ENCODE measurements at places on chromosomes 16 and 17. TPM values are rescaled to one million over a fixed set of nuclear protein-coding genes. Genes with fewer than 3 reads are reported as not detected.

GRCh38 chr17:19717411-19717908, 1.1 kb upstream of the SLC47A2 start:
- DNase-seq = no peak

DNA sequence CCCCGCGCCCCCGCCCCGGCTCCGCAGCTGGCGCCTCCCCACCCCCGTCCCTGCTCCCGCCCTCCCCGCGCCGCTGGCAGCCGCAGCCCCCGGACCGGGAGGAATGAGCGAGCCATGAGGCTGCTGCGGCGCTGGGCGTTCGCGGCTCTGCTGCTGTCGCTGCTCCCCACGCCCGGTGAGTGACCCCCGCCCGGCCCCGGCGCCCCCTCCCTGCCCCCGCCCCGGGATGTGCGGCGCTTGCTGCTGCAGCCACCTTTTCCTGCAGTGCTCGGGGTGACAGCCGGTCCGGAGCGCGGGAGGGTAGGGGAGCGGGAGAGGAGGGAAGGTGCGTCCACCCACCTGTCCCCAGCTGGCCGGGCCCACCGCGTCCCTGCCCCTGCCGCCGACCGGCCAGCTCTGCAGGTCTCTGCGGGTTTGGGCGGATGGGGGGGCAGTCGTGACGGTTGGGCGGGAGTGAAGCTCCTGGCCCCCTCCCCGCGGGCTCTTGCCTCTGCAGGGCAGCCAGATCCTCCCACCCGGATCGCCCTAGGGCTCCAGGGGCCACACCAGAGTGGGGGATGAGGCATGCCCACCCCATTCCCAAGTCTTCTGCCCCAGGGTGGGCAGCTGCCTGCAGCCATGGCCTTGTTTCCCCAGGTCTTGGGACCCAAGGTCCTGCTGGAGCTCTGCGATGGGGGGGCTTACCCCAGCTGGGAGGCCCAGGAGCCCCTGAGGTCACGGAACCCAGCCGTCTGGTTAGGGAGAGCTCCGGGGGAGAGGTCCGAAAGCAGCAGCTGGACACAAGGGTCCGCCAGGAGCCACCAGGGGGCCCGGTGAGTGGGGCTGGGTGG, 513 bp downstream of the ADAM11 start:
- no peak for DNase-seq

DNA sequence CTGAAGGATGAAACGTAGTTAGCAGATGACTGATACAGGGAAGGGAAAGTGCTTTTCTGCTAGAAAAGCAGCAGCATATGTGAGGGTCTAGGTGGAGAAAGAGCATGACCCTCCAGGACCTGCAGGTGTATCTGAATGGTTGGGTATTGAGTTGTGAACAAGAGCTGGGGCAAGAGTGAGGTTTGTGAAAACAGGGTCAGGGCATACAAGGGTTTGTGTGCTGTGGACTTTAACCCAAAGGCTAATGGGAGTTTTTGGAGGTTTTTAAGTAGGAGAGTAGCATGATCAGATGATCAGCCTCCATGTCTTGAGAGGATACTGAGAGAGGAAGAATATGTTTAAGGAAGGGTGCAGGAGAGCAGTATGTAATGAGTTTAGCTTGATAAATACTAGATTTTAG, 6.1 kb upstream of the CMTM1 start:
- no peak for DNase-seq

GRCh38 chr16:86527366-86527765, 17.0 kb downstream of the FOXF1 start:
- DNase-seq = no peak

DNA sequence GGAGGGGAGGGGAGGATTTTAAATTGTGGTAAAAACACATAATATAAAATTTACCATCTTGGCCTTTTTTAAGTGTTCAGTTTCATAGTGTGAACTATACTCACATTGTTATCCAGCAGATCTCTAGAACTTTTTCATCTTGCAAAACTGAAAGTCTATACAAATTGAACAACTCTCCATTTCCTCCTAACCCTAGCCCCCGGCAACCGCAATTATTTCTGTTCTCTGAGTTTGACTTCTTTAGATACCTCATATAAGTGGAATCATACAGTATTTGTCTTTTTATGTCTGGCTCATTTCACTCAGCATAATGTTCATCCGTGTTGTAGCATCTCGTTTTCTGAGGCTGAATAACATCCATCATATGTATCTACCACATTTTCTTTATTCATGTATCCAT, 30.0 kb upstream of the MRTFB start:
- no peak for DNase-seq

GRCh38 chr16:55499951-55500529, 8.8 kb upstream of the LPCAT2 start:
- DNase-seq = peak; percentile 72

DNA sequence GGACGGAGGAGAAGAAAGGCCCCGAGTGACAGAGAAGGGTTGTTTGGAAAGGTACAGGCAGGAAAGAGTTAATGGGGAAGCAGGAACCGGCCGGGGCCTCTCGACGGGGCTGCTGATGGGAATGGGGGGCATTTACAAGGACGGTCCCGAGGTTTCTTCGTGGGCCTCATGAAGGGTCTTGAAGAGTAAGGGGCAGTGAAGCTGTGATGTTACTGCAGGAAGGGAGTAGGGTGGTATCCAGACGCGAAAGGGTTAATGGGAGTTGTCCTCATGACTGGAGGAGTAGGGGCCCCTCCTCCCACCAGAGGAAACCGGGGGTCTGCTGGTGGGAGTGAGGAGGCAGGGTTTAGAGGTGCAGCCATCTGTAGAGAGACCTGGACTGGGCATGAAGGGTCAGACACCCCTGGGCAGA, 481 bp downstream of the PDK2 start:
- no peak for DNase-seq

- DNase-seq = peak; percentile 94
Observed at GRCh38 chr17:43832976-43833829, at the start of gene MPP3. TSS of gene MPP3 (minus strand) at chr17:43833146. CDS start at chr17:43831906, 1,240 bp downstream.

GRCh38 chr17:55683550-55684315, 38.9 kb downstream of the TMEM100 start:
- DNase-seq = no peak

- no peak for DNase-seq
Observed at GRCh38 chr16:31006086-31006385, 4.4 kb downstream of the STX1B start.

DNA sequence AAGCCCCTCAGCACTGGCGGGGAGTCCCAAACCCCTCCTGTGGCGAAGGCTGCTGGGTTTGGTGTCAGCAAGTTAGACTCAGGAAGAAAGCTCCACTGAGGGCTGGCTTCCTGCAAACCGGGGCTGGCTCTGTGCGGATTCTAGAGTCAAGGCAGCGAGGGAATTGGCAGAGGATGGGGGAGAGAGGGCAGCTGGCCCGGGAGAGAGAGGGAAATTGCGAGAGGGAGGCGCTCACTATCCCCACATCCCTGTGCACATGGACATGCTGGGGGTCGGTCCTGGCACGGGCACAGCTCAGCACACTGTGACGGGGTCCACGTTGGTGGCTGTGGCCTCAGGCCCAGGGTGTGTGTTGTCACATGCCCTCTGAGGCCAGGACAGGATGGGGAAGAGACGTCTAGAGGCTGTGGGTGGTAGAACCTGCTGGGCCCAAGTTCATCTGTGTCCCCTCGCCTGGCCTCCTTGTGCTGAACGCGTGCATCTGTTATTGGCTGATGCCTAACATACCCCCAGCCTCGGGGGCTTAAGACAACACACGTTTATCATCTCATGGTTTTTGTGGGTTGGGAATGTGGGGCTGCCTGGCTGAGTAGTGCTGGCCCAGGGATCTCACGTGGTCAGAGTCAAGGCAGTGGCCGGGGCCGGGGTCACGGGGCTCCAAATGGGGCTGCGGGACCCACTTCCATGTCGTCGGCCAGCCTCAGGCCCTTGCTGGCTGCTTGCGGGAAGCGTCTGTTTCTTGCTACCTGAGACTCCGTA, 16.7 kb upstream of the JPH3 start:
- no peak for DNase-seq

DNA sequence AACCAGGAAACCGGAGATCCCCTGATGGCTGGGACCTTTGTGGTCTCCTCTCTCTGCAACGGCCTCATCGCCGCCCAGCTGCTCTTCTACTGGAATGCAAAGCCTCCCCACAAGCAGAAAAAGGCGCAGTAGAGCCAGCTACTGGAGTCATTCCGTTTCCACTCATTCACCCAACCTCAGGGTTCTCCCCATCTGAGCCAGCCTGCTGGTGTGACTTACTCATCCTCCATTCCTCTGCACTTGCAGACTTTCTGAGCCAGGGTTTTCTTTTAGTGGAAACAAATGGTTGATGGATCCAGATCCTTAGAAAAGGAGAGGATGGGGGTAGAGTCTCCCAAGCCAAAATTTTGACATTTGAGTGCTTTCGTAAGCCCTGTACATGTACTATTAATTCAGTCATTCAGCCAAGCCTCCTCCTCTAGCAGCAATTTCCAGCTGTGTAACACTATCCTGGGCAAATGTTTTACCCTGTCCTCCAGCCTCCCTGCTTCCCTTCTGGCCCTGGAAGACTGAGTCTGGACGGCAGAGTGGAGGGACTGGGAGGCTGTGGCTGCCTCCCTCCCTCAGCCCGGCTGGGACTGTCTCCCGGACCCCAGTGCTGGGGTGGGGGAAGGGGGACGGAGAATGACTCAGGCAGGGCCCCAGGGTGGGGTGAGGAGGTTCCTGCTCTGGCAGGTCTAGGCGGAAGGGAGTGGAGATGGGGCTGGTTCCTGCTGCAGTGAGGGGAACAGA, 2.3 kb downstream of the SOX15 start:
- DNase-seq = no peak

- DNase-seq = peak; percentile 90
Observed at GRCh38 chr17:10772425-10773380, 31.2 kb downstream of the TMEM238L start.

DNA sequence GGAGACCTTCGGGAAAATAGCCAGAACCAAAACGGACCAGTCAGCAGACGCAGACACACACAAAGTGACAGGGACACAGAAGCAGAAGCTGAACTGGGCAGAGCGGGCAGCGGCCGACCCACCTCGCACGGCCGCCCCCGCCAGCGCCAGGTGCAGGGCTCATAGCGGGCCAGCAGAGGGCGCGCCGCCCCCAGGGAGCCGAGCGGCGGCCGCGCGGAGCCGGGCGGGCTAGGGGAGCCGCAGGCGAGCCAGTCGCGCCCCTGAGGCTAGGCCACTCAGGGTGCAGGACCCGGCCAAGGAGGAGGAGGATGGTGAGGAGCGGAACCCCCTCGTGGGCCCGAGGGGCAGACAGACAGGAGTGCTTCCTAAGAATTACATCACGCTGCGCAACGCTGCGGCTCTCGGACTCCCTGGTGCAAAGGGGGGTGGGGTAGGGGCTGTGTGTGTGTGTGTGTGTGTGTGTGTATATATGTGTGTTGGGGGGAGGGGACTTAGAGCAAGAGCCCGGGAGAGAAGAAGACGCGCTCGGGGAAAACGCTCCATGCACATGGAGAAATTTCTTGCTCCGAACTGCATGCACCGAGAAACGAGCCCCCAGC, 913 bp upstream of the NOG start:
- DNase-seq = peak; percentile 64

DNA sequence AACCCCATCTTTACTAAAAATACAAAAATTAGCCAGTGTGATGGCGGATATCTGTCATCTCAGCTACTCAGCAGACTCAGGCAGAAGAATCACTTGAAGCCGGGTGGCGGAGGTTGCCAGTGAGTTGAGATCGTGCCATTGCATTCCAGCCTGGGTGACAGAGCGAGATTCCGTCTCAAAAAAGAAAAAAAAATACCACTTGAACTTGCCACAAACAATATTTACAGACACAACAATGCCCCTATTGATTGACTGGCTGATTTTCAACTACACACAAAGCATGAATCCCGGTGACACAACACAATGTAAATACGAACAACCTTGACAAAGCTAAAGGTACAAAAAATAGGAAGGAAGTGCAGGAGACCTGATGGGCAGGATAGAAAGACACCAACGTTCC, 49.3 kb downstream of the NXN start:
- no peak for DNase-seq

GRCh38 chr17:74325376-74325742, 667 bp upstream of the KIF19 start:
- DNase-seq = no peak

DNA sequence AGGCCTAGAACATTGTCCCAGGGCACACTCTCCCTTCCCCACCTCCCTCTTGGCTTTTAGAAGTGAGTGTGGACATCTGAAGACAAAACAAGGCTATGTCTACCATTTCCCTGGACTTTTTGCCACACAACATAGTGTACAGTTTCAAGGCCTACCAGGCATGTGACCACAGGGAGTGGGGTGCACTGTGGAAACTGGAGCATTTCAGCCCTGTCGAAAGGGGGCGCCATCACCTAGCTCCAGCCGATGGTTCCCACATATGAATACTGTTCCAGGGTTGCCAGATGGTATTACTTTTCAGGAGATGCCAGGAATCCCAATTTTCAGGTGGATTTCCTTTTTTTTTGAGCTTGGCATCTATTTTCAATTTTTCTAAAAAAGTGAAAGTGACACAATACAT, 140.7 kb downstream of the KATNIP start:
- DNase-seq = no peak

DNA sequence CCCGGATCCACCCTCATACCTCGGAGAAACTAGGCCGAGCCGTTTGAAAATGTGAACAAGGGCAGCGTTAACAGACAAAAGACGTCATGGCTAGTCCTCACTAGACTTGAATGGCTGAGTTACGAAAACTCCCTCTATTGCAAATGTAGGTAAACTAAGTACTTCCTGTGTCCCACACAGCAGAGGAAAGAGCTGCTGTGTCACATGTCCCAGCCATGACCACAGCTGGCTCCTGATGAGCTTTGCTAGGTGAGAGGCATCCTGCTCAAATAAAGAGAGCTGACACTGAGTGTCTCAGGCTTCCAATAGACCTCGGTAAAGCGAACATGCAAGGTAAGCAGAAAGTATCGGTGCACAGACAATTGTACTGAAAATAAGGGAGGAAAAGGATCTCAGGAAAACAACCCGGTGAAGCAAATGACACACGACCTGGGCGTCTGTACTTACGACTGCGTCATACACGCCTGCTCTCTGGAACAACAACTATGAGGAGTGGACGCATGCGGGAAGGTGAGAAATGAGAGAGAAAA, 26.0 kb downstream of the TMEM204 start:
- no peak for DNase-seq

Gene PPY
- polyA plus RNA-seq = not detected

Gene HEATR9
- not detected for polyA plus RNA-seq

Gene NPIPB13
- polyA plus RNA-seq = 5.5 TPM

Gene SCGB1C2
- not detected for polyA plus RNA-seq

Gene ZNF768
- 33.2 TPM for polyA plus RNA-seq

Gene CDT1
- 5.2 TPM for polyA plus RNA-seq

Gene PLCD3
- polyA plus RNA-seq = 106 TPM
